ENCODE measurements at places on chromosomes 2 and 18.

- no peak for DNase-seq
Observed at GRCh38 chr18:79952456-79952995, 1.1 kb upstream of the SLC66A2 start.

DNA sequence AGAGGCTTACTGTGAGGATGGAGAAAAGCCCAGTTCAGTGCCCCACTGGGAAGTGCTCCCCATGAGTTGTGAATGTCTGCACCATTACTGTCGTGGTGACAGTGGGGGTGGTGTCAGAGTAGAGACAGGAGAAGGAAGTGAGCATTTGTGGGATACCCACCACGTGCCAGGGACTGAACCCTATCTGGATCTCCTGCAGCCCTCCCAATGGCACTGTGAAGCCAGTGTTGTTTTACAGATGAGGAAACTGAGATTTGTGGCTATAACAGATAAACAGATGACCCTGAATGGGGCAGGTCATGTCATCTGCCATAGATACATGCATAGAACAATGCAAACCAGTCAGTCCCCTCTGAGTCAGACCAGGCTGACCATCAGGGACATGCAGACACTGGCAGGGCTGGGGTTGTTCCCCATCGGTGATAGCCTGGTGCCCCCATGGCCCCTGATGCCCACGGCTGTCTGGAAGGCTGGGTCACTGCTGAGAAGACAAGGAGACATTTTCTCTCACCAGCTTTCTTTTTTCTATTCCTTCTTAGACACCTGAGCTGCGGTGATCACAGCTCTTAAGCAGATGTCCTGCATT lies 60.8 kb downstream of the EMILIN2 start:
- DNase-seq: peak; percentile 49

- no peak for DNase-seq
Observed at GRCh38 chr2:127321303-127321702, 27.4 kb upstream of the ERCC3 start.

- no peak for DNase-seq
Observed at GRCh38 chr2:73084971-73085370, 13.5 kb upstream of the SFXN5 start.

DNA sequence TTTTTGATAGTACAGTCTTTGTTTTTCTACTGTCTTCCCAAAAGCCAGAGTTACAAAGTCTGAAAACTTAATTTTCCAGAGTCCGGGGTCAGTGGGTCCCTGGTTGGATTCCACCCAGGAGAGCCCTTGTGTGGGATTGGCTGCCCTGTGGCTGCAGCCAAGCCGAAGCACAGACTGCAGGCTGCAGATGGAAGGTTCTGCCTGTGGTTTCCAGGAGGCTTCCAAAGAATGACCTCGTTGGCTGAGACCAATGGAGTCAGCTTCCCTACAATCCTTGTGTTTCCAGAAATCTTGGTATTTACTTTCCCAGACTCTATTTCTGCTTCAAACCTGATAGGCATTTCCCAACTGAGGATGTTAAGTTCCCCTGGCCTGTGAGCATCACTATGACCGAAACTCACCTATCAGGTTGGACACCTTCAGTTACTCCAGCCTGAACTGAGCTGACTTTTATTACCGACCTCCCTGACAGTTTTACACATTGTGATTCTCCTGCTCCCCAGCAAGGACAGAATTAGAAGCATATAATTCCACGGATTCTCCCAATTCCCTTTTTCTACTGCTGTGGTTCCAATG lies 117.5 kb upstream of the CCDC68 start:
- no peak for DNase-seq

DNA sequence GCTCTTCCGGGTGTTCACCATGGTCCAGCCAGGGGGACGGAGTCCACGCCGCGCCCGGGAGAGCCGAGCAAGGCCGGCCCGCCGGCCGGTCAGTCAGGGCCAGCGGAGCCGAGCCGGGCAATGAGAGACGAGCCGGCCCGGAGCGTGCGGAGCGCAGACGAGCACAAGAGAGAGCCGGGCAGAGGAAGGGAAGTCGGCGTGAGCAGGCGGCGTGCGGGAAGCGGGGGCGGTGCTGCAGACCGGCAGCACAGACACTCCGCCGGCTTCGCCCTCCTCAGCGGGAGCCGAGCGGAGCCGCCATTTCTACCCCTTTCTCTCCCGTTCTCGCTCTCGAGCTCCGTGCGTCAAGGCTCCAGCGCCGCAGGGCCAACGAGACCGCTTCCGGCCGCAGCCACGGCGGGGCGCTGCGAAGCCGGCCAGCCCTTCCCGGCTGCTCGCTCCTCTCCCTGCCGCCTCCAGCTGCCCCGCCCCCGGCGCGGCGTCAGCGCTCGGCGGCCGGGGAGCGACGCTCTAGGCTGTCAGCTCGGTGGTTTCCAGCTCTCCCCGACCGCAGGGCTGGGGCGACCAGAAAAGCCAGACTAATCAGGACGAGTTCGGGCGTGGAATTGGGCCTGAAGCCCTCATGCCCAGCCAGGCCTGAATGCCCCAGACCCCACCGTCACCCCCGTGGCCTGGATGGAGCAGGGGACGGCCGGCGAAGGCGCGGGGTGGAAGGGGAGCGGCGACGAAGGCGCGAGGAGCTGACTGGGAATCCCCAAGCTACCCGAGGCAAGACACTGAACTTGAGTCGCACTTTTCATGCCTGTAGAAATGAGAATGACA lies at the start of gene ATAD2B:
Gene ATAD2B (minus strand): TSS at position 374 of the 822 bp plus-strand sequence. CDS start 353 bp downstream, at position 21.
- peak; percentile 95 for DNase-seq

GRCh38 chr2:109712746-109713145 lies 81.4 kb upstream of the RGPD5 start:
- no peak for DNase-seq

- no peak for DNase-seq
Observed at GRCh38 chr2:206435742-206436141, 7.6 kb upstream of the ADAM23 start.

DNA sequence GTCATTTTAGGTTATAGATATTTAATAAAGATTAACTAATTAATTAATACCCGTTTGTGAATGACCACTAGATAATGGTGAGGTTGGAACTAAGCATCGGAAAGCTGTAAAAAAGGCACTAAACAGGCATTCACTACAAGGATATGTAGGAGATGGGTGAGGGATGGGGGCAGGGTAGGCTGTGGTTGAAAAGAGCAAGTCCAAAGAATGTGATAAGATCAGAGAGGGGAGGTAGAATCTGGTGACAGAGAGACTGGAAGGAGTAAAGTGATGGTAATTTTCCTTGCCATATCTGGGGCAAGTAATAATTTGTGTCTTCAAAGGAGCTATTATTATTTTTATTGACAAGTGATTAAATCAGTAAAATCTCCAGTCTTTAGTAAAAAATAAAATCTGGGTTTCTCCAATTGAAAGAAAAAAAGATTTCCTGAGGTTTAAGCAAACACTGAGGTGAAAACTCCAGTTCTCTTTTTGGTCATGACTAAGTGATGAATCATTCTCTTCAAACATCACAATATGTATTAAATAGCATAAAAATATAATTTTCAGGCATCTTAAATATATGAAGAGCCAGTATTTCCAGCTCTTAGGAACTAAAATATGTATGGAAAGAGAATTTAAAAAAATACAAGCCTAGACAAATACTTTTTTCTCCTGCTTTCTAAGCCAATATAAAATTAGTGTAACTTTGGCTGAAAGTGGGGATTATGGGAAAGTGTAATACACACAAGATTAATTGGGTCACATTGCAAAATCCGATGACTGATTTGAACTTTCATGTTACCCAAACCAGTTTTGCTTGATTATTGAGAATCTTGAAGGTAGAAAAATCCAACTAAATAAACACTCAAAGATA lies 259.1 kb upstream of the RBMS1 start:
- no peak for DNase-seq

DNA sequence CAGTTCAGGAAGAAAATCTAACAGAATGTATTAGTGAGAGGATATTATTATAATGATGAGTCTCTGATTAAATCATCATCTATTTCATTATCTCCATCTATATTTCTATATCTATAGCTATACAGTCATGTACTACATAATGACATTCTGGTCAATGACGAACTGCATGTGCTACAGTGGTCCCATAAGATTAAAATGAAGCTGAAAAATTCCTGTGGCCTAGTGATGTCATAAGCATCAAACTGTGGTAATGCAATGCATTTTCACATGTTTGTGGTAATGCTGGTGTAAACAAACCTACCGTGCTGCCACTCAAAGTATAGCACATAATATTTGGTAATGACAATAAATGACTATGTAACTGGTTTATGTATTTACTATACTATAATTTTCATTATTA lies 1127.9 kb upstream of the CHAC2 start:
- no peak for DNase-seq

DNA sequence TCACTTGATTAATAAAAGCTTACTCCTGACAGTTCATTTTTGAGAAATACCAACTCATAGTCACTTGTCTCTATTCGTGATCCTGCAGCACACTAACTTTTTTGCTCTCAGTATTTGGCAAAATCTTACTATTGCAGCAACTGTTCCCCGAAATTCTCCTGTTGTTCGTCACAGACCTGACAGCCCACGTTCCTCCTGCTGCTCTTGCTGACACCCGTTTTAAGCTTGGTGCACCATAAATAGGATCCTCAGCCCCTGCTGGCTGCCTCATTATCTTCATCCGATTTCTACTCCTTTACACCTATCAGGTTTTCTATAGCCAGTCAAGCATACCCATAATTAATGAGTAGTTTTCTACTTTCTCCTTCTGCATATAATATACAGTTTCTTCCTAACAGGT lies 368.8 kb downstream of the PLCL1 start:
- no peak for DNase-seq

DNA sequence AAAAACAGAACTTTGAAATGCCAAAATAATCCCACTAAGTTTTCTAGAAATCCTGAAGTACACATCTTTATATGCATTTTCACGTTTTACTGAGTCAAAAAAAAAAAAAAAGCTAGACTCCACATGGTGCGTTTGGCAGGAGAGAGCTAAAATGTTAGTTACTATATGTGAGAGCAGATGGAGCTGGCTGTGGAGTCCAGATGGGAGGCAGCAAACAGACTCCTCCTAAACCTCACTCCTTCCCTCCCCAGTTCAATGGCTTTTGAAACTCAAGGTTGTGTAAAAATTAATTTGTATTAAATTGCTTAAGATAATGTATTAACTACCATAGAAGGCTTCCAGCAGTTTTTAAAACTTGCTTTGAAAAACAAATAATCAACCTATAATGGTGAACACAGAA lies 248.8 kb downstream of the AGPS start:
- DNase-seq: no peak

DNA sequence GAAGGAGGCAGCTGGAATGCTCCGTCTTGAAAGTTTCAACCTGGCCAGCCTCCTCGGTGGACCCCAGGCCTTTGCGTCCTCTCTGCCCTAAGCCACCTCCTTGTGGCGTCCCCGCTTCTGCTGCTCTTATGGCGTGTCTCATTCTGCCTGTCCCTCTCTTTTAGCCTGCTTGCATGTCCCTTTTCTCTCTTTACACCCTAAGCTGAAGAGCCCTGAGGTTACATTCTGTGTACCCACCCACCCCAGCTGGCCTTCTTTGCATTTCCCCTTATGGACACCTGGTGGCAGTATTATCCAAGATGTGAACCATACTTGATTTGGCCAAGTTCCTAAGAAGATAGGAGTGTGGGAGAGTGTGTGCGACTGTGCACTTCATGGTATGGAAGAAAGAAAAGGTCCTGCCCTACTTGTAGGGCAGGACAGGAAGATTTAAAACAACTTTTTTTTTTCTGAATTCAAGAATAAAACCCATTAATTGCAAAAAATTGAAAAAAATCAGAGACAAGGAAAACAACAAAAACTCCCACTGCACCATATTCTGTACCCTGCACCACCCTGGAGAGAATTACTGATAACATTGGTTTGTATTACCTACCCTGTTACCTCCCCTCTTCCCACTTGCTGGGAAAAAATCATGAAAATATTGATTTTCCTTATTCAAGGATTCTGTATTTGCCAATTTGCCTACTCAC lies 77.4 kb downstream of the DYSF start:
- peak; percentile 78 for DNase-seq

DNA sequence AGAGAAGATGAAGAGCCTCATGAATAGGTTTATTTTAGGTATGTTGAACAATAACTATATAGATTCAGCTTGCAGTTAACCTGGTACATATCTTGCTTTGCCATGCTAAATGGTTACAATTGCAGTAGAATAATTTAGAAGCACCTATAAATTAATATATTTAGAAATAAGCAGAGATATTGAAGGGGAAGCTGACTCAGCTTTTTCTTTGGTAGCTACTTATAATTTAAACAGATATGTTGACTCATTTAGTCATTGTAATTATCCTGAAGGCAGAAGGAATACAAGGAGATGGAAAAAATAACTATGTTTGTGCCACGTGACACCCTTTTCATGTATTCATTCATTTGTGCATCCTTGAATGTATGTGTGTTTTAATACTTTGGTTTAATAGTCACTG lies 755.5 kb downstream of the SUCLG1 start:
- DNase-seq: no peak

- DNase-seq: no peak
Observed at GRCh38 chr18:77160515-77160914, 27.9 kb upstream of the MBP start.

DNA sequence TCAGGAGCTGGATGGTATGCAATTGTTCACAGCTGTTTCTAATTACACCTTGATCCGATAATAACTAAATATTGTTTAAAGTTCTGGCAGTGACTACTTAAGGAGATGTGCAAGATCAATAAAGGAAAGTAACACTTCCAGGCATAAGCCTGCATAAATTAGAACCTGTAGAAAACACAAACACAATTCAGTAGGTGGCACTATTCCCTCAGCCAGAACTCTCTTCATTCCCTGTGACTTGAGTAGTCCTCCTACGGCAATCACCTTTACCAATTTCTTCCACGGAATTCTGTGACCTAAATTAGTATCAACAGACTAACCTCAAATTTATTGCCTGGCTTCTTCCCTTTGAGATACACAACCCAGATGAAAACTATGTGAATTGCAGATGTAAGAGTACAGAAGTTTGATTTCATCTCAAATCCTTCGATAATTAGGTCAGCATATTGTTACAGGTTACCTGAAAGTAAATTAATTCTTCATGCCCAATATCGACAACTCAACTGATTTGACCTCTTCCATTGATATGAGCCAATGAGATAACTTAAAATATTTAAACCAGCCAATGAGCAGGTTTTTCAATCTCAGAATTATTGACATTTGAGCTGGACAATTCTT lies 137.8 kb downstream of the PID1 start:
- DNase-seq: no peak

- no peak for DNase-seq
Observed at GRCh38 chr2:33408109-33408508, 68.3 kb upstream of the RASGRP3 start.

GRCh38 chr2:163723881-163724280 lies 11.9 kb downstream of the FIGN start:
- no peak for DNase-seq

DNA sequence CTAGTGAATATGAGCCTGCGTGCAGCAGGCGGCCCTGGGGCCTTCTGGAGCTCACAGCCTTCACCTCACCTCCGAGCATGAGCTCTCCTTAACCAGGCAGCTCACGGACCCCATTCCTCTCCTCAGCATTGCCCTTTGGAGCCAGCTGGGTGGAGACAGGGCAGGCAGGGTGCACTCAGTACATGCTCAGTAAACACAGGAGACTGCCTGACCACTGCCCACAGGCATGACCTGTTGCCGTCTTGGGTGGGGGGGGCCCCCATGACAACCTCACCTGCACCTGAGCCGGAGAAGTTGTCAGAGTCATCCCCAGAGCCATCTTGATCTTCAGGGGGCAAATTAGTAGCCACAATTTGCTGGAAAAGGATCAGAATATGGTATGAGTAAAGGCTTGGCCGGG lies 19.9 kb downstream of the SDC1 start:
- no peak for DNase-seq

GRCh38 chr2:40480073-40480472 lies 28.2 kb upstream of the SLC8A1 start:
- DNase-seq: no peak
